GM19239 (cell line): ENCODE measurements at places on chromosomes 7 and 10.

GRCh38 chr10:72466018-72466417, 111.3 kb upstream of the DNAJB12 start:
- DNase-seq = no peak

- no peak for DNase-seq
Measured at GRCh38 chr7:36272567-36273269, 116.9 kb upstream of the ANLN start.

GRCh38 chr7:137017221-137017620, 148.8 kb downstream of the CHRM2 start:
- no peak for DNase-seq

DNA sequence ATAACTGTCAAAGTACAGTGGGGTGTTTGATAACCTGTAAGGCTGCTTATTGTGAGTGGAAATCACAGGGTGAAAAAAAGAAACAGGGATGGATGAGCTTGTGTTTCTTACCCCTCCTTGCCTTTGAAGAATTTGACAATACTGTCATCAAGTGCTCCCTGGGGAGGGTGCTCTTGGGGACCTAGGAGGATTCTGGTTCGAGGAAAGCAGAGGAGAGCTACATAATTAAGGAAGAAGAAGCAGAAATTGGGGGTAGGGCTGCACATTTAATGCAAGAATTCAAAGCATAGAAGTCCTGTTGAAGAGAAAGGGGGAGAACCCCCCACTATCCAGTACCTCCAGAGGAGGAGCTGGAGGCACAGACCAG, 208.1 kb upstream of the PHYHIPL start:
- DNase-seq = no peak

GRCh38 chr7:33156441-33156840, 27.1 kb downstream of the BBS9 start:
- no peak for DNase-seq

DNA sequence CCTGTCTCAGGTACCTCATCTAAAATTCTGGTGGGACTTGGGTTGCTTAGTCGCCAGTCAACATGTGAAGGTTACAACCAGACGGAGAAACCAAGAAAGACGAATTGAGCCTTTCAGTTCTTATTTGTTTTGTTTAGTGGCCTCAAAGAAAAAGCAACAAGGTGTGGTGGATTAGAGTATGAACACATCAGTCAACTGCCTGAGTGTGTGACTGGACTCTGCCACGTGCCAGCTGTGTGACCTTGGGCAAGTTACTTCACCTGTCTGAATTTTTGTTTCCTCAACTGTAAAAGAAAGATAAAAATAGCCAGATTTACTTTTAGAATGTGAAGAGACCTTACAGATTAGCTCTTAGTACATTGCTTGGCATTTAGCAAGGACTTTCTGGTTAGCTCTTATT, 259.2 kb downstream of the CREB5 start:
- DNase-seq = no peak

DNA sequence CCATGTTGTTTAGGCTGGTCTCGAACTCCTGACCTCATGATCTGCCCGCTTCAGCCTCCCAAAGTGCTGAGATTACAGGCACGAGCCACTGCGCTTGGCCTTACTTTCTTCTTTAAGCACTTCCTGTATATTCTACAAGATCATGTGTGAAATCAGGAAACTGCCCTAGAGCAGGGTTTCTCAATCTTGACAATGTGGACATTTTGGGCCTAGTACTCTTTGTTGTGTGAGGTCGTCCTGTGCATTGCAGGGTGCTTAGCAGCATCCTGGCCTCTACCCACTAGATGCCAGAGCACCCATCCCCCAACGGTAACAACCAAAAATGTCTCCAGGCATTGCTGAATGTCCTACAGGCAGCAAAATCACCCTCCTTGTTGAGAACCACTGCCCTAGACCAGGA, 24.7 kb downstream of the RRP12 start:
- no peak for DNase-seq

DNA sequence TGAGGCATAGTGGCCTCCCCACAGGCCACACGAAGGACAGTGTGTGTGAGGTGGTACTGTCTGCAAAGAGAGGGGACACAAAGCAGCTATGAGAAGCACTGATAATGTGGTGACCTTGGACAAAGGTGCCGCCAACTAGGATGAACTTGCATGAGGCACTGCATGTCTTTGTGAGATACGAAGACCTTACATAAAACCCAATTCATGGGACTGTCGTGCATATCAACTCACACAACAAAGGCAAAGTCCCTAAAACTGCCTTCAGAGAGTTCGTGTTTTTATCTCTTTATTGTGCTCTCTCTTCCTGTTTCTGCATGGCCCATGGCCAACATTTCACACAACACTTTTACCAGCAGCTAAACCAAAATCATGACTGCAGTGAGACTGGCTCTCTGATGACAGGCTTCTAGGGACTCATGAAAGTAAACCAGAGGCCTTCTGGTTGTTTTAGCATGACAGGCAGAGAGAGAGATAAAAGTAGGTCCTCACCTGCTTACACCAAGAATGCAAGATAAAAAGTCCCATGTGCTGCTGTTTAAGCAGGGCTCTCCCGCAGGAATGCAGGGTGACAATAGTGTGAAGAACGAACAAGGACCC, 347.8 kb downstream of the ELMO1 start:
- no peak for DNase-seq

GRCh38 chr7:3518546-3518945, 217.5 kb downstream of the SDK1 start:
- no peak for DNase-seq

- no peak for DNase-seq
Measured at GRCh38 chr10:33032654-33033151, 74.7 kb upstream of the ITGB1 start.

DNA sequence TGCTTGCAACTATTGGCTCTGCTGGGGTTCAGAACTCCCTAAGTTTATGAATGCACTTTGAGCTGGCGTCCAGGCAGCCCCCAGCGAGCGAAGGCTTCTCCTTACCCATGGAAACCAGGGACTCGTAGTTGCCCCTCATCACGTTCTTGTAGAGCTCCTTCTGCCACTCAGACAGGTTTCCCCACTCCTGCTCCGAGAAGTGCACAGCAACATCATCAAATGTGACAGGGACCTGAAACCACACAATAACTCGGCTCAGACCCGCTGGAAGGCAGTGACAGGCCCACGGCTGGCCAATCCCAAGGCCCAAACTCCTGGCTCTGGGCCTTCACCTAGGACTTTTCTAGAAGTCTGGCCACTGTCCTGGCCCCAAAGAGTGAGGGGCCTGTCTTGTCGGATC, 6.9 kb downstream of the ZNF777 start:
- no peak for DNase-seq

DNA sequence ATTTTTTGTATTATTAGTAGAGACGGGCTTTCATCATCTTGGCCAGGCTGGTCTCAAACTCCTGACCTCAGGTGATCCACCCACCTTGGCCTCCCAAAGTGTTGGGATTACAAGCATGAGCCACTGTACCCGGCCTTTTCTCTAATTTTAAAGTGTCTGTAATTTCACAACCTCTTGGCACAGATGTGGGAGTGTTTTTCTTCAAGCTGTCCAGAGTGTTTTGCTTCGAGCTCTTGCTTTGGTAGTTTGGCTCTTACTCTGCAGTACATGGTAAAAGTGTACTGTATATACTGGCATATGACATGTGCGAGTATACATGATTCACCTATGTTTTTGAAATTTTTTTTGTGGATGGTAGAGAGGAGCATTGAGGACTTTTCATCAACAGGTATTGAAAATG, 9.8 kb downstream of the SRGN start:
- DNase-seq = no peak

GRCh38 chr7:154652564-154652963, 350.4 kb downstream of the PAXIP1 start:
- no peak for DNase-seq

DNA sequence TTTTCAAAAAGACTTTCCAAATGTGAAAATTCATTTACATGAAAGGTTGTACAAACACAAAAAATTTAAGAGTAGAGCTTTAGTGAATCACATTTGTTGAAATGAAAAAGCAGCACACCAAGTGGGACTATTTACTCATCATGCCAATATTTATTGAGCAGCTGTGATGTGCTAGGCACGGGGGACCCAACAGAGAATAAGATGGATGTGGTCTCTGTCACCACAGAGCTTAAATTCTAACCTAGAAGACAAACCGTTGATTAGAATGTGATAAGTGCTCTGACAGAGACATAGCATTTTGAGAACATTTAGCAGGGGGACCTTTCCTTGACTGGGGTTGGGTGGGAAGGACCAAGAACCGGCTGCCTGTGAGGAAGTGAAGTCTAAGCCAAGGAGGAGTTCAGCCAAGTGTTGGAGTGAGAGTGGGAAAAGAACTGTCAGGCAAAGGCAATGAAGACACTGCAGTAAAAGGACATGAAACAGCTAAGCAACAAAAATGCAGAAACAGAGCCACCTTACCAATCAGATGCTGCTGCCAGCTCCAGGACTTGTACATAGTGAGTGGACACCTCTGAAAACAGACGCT, 19.1 kb downstream of the ADAM12 start:
- DNase-seq = no peak

GRCh38 chr10:122568551-122568950, 8.0 kb downstream of the DMBT1 start:
- no peak for DNase-seq

GRCh38 chr10:31318382-31318853, 598 bp upstream of the ZEB1 start:
- DNase-seq = peak; percentile 73

GRCh38 chr7:149638566-149639320, 134.6 kb downstream of the ZNF467 start:
- no peak for DNase-seq

DNA sequence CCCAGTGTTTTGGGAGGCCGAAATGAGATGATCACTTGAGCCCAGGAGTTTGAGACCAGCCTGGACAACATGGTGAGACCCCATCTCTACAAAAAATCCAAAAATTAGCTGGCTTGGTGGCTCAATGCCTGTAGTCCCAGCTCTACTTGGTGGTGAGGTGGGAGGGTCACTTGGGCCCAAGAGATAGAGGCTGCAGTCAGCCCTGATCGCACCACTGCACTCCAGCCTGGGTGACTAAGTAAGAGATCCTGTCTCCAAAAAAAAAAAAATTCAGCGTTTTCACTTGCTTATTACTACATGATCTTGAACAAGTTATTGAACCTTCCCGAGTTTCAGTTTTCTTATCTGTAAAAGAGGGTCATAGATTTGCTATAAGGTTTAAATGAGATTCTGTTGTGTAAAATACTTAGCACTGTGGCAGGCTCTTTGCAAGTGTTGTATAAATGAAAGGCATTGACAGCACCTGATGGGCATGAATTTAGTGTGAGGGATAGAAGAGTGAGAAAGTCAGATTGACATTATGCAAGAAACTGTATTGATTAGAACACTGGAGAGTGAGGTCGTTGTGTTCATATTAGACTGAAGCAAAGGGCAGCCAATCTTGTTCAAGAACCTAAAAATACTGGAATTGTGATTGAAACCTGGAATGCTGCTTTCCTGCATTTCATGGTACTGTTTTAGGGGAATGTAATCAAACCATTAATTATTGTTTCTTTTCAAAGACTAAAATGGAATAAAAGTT, 136.8 kb downstream of the LCOR start:
- DNase-seq = no peak

DNA sequence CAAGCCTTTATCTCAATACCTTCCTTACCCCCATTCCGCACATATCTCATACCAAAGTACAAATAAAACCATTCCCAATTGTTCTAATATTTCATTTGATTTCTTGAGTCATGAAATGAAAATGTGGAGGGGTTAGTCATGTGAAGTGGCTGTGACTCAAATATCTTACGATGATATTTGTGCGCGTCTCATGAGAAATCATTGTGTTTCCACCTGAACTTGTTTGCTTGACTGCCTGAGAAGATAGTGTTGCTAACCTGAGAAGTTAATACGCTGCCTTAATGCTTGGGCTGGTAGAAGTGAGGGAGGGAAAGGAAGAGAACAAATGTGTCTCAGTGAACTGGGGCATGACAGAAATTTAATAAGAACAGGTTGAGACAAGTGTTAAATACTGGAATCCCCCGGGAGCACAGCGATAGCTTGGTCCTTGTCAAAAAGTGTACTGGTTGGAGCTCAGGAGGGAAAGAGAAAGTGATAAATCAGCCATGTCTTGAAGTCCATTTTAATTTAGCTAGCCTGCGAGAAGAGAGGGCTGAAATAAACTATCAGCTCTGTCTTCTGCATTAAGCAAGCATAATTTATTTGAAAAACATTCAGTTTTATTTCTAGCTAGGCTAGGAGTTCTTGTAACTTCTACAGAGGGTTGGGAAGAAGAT, 7.2 kb upstream of the EPHA1 start:
- DNase-seq = no peak

GRCh38 chr10:77274046-77274795, 363.4 kb downstream of the KCNMA1 start:
- DNase-seq = no peak

DNA sequence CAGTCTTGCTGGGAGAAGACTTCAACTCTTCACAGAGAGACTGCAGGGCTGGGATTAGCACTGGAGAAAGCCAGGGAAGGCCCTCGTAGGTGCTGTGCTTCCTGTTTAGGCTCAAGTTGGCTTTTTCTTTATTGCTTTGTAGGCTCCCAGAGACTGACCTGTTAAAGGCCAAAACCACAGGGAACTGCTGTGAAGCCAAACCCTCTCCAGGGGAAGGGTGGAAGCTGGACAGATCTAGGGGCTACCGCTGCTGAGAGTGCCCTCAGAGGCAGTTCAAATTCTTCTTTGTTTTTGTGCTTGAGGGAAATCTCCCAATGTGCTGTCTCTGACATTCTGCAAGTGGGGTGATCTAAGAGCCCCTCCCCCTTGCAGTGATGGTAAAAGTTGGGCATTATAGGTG, 198.4 kb downstream of the CNTNAP2 start:
- DNase-seq = no peak

DNA sequence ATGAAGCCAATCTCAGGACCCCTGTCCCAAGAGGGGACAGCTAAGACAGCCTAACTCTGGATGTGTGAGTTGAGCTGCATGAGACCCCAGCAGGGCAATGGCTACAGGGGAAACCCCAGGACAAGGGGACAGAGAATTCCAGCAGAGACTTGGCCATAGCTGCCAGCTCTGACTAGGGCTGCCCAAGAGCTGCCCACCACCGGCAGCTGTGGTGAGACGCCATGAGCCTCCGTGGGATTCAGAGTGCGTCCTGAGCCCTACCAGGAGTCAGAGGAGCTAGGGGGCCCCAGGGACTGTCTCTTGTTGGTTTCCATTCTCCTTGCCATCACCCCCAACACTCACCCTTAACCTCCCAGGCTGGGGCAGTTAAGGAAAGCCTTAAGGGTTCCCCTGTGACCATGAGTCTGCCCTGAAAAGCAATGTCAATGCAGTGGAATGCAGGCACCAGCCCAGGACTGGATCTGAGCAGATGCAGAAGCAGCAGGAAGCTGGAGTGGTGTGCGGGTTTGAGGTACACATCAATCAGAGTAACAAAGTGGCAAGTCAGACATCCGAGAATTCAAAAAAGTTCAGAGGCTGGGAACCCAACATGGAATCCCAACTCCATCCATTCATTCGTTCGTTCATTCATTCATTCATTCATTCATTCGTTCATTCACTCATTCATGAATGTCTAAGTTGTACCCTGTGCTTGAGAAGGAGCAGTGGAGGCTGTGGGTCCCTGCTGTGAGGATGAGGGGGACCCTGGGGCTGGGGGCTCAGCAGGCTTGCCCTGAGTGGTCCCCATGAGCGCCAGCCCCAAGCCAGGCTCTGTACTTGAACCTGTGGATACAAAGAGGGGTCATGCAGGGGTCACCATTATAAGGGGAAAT, 52.9 kb downstream of the C10orf120 start:
- DNase-seq = no peak
